HT-29 (cell line): ENCODE measurements at places on chromosomes 13 and 19. TPM values are rescaled to one million over a fixed set of nuclear protein-coding genes. Genes with fewer than 3 reads are reported as not detected.
A peak's percentile ranks its signal among the peaks of the same experiment; 100 is the strongest.

DNA sequence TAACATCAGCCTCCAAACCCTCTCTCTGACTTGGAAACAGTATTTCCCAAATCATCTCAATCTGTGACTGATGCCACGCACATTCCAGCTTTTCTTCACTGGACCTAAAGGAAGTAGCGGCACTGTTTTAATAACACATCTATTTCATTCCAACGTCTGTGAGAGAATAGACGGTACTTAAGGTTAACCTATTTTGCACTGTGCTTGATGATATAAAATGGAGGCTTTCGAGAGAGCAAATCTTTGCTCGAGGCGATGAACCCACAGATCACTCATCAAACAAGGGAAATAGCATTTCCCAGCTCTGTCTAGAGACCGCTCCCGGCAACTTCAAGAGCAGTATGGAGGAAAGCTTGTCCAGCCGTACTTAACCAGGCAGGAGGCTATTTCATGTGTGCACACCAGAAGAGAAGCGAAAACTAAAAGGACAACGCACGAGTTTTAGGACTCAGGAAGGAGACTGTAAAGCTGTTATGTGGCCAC lies 2.9 kb downstream of the UBL3 start:
- DNase-seq, result peak; percentile 83

The KLK2 gene
- total RNA-seq, result not detected in 2 replicates

The MISP gene
- total RNA-seq, result 206 and 211 TPM in 2 replicates

The SIGLEC12 gene
- total RNA-seq, result not detected in 2 replicates

The FUT2 gene
- 14.3 and 21.0 TPM in 2 replicates for total RNA-seq

The ZNF418 gene
- not detected in 2 replicates for total RNA-seq

The UBL5 gene
- 187 and 200 TPM in 2 replicates for total RNA-seq

- DNase-seq, result no peak
These were observed at the start of gene ZNF730 for GRCh38 chr19:23116802-23117571. Gene ZNF730 (plus strand): TSS chr19:23117025. CDS start chr19:23117174, 149 bp downstream.

- DNase-seq, result no peak
These were observed 13.5 kb upstream of the VWA8 start for GRCh38 chr13:41974262-41974900.

DNA sequence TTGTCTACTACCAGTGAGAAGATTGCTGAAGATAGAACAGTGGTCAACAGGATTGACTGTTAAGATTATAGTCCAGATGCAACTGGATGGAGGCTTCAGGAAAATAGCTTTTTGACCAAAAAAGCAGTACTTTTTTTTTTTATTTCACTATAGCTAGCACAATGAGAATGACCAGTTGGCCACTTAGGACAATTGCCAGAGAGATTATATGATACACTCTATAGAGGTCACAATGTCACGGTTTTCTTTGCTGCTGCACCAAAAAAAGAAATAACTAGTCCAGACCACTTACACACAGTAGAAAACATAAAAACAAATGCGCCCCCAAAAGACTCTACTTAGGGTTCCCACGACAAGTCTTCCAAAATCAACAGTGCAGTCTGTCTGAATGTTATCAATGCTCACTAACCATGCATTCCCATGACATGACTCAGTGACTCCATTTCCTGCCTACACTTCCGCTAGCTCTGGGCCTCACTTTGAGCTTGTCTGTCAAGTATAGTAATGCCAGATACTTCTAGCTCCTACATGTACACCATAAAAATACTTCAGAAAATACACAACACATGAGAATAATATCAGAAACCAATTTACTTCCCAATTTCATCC lies 209.1 kb upstream of the STARD13 start:
- peak; percentile 65 for DNase-seq

DNA sequence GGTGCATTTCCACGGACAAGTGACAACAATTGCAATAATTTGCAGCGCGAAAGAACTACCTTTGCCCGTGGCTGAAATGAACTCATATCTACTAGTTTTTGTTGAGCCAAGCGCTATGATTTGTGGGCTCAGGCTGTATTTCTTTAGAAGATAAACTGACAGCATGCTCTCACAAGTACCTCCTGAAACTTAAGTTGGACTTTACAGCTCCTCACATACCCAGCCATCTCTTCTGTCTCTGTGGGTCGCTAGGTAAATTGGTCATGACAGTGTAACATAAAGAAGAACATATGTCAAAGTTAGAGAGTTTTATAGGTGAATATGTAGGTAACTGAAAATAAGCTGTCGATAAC lies 839 bp downstream of the COG6 start:
- peak; percentile 37 for DNase-seq

DNA sequence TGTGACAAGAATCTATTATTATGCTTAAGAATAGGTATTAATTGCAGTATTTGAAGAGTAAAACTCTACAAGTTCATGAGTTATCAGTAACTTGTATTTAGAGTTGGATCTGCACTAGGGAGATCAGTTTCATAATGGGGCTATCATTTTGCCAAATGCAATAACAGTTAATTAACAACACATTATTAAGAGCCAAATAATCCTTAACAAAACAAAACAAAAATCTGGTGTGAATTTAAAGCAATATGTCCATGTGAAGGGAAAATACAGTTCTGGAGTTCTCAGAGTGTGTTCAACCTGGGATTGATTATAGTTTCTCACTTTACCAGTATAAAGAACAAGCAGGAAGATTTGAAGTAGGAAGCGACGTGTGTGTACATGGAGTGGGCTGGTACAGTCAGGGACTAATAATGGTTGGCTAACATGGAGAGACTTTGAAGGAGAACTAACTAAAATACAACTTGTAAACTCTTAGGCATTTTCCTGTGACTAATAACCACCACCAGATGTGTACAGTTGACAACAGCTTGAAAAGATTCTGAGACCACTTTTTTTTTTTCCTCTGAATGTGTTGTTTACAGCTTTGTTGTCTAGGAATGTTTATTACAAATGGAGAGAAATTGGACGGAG lies 58.5 kb downstream of the POSTN start:
- no peak for DNase-seq
